Fibroblast of upper back skin (primary cell): ENCODE measurements at places on chromosomes 13 and 19.

DNA sequence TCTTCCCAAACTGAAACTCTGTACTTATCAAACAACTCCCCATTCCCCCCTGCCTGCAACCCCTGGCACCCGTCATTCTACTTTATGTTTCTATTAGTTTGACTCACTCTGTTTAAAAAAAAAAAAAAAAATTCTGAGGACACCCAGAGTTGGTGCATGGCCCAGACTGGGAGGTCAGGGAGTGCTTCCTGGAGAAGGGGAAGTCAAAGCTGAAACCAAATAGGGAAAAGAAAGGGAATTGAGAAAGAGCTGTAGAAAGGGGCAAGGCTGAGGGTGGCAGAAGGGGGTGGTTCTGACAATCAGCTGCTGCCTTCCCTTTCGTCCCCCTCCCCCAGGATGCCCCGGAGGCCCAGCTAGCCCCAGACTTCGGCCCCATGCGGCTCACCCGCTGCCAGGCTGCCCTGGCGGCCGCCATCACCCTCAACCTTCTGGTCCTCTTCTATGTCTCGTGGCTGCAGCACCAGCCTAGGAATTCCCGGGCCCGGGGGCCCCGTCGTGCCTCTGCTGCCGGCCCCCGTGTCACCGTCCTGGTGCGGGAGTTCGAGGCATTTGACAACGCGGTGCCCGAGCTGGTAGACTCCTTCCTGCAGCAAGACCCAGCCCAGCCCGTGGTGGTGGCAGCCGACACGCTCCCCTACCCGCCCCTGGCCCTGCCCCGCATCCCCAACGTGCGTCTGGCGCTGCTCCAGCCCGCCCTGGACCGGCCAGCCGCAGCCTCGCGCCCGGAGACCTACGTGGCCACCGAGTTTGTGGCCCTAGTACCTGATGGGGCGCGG, 9.0 kb upstream of the STRN4 start:
- DNase-seq = peak; percentile 59

DNA sequence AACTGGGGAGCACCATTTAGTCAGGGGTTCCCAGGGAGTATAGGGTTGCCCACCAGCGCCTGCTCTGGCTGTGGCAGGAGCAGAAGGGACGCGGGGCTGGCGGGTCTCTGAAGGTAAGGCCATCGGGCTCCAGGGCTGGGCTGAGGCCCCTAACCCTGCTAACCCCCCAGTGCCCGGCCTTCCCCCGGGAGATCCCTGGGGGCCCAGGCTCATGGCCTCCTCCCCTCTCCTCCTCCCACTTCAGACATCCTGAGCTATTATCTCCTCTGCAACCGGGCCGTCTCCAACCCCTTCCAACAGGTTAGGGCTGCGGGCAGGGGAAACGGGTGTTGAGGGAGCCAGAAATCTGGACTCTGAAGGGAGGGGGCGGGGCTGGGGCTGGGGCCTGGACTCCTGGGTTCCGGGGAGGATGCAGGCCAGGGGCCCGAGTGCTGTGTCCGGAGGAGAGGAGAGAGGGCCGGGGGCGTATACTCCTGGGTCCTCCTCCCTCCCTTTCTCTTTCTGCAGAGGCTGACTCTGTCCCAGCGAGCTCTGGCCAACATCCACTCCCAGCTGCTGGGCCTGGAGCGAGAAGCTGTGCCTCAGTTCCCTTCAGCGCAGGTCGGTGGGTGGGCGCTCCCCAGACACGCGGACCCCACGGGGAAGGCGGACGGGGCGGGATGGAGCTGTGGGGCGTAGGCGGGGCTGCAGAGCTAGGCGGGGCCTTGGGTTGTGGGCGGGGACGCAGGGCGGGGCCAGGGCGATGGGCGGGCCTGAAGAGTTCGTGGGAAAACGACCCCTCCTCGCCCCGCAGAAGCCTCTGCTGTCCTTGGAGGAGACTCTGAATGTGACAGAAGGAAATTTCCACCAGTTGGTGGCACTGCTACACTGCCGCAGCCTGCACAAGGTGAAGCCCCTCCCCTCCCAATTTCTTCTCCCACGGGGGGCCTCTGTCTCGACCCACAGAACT, 15.3 kb downstream of the TTYH1 start:
- peak; percentile 12 for DNase-seq

DNA sequence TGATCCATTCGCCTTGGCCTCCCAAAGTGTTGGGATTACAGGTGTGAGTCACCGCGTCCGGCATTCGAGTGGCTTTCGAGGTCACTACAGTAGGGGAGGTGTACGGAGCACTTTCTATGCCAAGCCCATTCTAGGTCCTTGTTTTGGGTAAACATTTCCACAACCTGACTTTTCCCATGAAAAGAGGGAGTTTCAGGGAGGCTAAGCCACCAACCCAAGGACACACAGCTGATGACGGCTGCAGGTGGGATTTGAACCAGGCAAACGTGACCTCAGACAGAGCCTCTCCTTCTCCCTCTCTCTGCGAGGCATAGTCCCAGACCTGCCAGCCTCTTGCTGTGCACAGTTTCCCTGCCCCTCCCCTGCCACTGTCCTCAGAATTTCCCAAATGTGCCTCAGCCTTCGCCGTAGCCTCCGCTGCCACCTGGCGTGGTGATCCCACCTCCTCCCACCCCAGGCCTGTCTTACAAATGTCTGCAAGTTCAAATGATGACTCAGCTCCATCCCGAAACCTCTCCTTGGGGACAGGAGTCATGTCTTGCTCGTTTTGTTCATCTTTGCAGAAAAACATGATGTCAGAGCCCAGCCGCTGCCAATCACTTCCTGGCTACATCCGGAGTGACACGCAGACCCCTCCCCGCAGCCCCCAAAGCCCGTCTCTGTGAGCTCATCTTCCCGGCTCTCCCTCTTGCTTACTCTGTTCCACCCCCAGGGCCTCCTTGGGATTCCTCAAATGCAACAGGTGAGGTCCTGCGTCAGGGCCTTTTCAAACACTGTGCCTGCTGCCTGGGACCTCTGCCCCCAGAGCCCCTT, 6.6 kb upstream of the GADD45B start:
- peak; percentile 93 for DNase-seq

GRCh38 chr13:47858042-47859025, 142.7 kb downstream of the SUCLA2 start:
- DNase-seq = peak; percentile 71

DNA sequence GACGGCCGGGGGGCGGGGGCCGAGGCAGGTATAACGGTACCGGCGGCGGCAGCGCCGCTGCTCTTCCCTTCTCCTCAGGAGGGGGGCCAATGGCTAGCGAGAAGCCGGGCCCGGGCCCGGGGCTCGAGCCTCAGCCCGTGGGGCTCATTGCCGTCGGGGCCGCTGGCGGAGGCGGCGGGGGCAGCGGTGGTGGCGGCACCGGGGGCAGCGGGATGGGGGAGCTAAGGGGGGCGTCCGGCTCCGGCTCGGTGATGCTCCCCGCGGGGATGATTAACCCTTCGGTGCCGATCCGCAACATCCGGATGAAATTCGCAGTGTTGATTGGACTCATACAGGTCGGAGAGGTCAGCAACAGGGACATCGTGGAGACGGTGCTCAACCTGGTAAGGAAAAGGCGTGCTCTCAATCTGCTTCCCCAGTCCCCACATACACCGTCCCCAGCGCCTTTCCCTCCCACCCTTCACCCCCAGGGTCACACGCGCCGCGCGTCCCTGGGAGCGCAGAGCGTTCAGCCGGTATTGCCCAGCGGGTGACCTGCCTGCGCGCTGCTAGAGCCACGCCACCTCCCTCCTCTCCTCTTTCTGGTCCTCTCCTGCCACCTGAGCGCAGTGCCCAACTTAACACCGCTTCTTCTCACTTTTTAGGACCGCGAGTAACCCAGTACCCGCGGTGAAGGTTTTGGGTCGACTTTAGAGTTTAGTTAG, 814 bp downstream of the NBEA start:
- DNase-seq = no peak

DNA sequence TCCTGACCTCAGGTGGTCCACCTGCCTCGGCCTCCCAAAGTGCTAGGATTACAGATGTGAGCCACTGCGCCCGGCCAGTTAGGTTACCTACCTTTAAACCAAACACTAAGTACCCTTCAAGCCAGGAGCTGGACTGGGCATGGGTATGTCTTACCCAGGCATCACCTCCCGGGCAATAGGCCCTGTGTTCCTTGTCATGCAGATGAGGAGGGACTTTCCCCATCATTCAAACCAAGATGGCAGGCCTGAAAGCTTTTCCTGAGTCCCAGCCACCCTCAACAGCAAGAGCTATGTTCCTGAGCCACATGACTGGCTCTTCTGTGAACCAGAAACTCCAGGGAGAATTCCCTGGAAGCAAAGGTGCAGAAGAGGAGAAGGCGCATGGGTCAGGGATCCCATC, 9.5 kb downstream of the RAB8A start:
- DNase-seq = no peak

GRCh38 chr13:42279080-42279479, 7.1 kb downstream of the AKAP11 start:
- no peak for DNase-seq

GRCh38 chr13:82654143-82654542, 1228.1 kb downstream of the SLITRK1 start:
- DNase-seq = no peak

DNA sequence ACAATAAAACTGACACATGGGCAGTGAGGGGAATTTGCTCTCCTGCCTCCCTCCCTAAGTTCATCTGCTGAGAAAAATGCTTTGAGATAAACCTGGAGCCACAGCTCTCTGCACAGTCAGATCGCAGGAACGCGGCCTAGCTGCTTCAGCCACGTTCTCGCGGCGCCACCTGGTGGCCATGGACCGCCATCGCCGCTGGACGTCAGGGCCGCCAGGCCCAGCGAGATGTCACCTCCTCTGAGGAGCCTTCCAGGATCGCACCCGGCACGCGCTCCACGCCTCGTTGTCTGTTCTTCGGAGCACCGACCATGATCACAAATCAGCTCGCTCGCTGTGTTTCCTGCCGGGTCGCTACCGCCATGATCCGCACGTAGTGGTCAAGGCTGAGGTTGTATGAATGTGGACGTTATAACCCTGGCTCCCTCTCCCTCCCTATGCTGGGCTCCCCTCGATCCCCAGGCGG, 20.6 kb upstream of the USP29 start:
- peak; percentile 5 for DNase-seq

DNA sequence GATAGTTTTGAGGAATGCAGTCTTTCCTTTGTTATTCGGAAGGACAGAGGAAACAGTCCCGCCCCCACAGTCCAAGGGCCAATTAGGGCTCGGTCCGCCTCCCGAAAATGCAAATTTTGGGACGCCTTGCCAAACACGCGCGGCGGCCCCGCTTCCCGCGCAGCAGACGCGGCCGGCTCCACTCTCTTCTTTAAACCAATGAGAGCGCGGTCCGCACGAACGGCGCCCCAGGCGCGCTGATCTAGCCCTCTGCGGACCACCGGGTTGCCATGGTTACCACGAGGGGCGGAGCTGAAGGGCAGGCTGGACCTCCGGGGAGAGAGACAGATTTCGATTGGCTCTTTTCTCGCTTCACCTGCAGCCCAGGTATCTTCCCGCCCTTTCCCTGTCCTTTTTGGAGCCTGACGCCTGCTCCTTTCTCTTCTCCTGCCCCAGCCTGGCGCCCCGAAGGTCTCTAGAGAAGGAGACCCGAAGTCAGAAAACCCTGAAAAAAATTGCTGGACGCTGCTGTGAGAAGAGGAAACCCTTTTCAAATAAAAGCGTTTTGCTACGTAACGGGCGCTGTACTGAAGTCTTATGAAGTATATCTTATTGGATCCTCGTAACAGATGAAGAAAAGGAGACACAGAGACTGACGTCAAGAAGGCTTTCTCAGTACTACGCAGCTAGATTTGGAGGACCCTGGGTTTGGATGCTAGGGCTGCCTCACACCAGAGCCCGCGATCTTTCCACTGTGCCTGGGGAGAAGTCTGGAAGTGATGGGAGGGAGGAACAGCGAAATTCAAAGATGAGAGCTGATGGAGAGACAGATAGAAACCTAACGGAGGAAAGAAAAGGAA, 2.0 kb downstream of the PTH2 start:
- peak; percentile 27 for DNase-seq

GRCh38 chr13:32616883-32617511, 30.7 kb downstream of the PDS5B start:
- DNase-seq = no peak

GRCh38 chr13:57933606-57934005, 302.1 kb downstream of the PCDH17 start:
- peak; percentile 37 for DNase-seq

DNA sequence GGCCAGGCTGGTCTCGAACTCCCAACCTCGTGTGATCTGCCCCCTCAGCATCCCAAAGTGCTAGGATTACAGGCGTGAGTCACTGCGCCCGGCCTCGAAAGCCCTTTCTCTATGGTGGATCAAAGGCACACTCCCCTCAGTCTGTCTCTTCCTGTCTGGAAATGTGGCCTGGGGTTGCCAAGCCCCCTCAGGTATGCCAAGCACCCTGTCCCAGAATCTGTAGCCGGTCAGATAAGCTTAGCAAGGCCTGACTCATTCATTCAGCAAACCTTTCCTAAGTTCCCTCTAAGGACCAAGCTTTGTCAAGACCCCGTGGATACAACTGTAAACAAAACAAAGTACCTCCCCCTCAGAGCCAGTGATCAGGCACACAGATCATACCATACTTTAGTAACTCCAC, 14.1 kb downstream of the NUCB1 start:
- no peak for DNase-seq

DNA sequence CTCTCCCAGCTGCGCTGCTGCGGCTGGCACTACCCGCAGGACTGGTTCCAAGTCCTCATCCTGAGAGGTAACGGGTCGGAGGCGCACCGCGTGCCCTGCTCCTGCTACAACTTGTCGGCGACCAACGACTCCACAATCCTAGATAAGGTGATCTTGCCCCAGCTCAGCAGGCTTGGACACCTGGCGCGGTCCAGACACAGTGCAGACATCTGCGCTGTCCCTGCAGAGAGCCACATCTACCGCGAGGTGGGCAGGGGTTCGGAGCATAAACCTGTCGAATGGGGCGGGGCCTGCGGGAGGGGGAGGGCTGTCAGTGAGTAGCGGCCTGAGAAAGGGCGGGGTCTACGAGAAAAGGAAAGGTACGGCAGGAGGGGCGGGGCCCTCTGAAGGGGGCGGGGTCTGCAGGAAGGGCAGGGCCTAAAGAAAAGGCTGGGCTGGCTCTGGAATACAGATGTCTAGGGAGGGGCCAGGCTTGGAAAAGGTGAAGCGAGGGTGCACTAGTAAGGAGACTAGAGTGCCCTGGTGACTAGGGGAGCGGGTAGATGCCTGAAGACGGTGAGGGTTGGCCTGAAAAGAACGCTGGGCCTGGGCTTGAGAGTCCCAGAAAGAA, 3.6 kb downstream of the CD37 start:
- DNase-seq = peak; percentile 20

DNA sequence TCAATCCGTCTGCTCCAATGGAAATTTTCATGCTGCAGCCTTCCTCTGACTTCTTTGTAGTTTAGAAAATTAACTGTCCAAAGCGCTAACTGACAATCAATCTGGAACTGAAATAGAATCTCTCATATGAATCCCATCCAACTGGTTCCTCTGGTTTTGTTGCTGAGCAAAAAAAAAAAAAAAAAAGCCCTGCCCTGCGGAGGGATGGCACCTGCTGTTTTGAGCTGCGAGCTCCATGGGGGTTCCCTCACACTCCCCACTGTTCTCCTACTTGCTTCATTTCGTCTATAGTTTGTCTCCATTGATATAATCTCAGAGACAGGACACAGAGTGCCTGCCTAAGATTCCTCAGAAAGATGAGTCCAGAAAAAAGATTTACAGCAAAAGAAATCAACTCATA, 33.4 kb downstream of the FAAP24 start:
- DNase-seq = no peak
